ENCODE measurements at places on chromosomes 7 and 10.

- DNase-seq, result peak; percentile 21
These were observed 217.1 kb downstream of the CAMK1D start for GRCh38 chr10:12566161-12567115.

DNA sequence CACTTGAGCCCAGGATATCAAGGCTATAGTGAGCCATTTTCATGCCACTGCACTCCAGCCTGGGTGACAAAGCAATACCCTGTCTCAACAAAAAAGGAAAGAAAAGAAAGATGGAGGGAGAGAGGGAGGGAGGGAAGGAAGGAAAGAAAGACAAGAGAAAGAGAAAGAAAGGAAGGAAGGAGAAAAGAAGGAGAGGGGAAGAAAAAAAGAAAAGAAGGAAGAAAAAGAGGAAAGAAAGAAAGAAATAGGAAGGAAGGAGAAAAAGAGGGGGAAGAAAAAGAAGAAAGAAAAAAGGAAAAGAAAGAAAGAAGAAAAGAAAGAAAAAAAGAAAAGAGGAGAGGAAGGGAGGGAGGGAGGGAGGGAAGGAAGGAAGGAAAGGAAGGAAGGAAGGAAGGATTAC, 321.5 kb upstream of the CNTNAP2 start:
- DNase-seq, result no peak

- DNase-seq, result peak; percentile 30
These were observed 78.2 kb upstream of the SEC61G start for GRCh38 chr7:54837168-54837567.

DNA sequence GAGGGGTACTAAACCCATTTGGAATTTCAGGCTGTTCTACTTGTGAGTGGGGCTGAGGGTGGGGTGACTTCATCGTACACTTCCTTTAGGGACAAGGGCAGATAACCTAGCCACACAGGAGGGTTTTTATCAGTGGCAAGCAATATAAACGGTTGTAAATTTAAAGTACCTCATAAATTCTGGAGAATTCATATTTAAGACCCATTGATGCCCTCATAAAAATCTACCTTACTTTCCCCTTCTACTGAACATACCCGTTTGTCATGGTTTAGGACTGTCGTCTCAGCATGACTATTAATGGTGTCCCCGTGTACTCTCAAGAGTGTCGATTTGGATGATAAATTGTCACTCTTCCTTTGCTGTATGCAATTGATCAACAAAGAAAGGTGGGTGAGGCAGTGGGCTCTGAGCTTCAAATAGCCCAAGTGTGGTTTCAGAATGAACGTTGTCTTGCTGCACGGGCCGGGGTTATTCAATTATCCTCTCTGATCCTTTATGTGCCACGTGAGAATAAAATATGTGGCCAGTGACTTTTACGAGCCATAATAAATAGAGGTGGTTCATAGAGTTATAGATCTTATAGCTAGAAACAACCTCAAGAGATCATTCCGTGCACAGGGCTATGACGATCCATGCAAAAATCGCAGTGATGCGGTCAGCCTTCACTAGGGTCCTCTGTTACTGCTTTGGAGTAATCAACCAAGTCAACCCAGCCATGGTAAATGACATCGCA, 82.2 kb downstream of the FAM107B start:
- no peak for DNase-seq

DNA sequence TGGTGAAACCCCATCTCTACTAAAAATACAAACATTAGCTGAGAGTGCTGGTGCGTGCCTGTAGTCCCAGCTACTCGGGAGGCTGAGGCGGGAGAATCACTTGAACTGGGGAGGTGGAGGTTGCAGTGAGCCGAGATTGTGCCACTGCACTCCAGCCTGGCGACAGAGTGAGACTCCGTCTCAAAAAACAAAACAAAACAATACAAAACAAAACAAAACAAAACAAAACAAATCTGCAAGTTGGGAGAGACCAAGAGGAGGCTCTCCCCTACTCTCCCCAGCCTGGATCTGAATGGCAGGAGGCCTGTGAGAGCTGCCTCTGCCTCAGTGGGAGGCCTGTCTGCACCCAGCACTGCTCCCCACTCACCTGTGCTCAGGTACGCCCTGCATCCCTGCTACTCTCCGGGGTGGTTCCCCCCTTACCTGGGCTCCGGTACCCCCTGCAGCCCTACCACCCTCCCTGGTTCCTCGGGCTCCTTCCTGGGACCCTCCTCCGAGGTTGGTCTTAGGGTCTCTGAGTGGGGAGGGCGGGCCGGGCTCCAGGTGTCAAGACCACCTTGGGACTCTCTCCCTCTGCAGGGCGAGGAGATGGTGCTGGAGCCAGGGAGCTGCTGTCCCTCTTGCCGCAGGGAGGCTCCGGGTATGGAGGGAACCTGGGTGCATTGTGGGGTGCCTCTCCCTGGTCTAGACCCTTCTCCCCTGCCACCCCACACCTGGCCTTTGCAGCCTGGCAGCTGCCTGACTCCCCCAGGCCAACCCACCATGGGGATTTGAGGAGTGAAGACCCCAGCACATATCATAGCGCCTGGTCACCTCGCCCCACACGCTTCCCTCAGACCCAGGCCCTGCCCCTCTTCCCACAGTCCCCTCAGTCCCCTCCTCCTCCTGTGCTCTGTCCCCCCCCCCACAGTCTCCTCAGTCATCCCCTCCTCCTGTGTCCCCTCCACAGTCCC, 9.5 kb upstream of the ZNF862 start:
- no peak for DNase-seq

DNA sequence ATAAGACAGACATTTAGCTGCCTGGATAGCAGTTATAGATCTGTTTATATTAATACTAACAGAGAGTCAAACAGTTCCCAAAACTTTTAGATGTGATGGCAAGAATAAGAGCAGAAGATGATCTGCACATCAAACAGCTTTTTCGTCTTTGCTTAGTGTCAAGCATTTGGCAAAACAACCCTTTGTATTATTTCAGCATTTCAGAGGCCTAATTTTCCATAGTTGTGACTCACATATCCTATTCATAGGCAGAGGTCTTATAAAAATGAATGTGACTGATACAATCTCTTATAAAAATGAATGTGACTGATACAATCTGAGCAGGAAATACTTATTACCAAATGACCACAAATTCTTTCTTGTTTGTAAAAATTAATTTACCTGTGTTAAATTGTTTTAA, 71.2 kb downstream of the LRRTM3 start:
- DNase-seq, result no peak

DNA sequence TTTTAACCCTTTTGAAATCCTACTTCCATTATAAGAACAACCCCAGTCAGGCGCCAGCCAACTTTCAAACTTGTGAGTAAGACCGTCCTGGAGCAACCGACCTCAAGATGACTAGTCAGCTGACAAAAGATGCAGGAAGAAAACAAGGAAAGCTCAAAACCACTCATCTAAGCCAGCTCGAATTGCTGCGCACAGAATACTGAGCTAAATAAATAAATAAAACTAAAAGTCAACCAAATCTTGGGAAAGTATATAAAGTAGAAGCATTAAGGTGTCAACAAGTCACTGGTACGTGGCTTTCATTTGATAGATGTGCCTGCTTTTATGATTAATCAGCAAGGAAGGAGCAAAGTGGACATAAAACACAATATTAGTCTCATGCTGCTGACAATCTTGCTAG, 1269.8 kb downstream of the XPNPEP1 start:
- DNase-seq, result no peak

DNA sequence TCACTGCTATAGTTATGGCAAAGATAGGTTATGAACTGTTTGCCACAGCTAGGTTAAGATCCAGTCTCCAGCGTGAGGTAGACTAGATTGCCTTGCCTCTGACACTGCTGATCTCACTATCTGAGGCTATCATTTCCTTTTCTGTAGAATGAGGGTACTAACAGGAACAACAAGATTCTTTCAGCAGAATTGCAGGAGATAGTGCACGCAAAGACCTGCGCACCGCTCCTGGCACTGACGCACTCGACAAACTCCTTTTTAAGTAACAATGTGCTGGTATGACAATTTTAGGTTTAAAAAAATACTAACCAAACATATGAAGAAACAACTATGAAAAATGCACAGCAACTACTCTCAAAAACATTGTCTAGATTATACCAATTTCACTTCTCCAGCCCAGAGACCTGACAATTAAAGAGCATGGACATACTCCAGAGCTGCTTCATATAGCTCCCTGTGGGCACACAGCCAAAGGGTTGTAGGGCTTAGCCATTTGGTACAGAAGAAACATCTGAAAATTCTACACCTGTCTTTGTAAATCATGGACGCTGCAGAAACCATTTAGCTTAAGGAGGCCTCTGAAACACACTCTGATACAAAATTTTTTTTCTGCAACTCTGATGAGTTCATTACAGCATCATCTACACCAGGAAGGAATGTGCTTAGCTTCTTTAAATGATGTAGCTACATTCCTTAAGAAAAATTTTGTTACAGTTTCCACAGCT, 7.8 kb downstream of the ADAM12 start:
- DNase-seq, result no peak

GRCh38 chr10:88074971-88075370, 211.5 kb downstream of the PTEN start:
- no peak for DNase-seq

- DNase-seq, result no peak
These were observed 907.6 kb downstream of the KCNMA1 start for GRCh38 chr10:76729841-76730487.

DNA sequence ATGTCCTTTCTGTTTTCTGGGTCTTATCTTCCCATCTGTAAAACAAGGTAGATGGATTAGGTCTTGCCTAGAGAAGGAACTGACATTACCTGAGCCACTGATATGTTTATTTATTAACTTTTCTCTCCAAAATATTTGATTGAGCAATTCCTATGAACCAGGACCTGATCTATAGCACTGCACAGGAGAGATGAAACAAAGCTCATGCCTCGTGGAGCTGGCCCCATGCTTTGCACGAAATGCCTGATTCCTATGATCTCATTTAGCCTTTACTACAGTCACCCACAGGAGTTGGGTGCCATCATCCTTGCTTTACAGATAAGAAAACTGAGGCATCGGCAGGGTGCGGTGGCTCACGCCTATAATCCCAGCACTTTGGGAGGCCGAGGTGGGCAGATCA, 48.2 kb upstream of the ZMIZ1 start:
- no peak for DNase-seq
